ENCODE measurements at places on chromosomes 4 and X.

DNA sequence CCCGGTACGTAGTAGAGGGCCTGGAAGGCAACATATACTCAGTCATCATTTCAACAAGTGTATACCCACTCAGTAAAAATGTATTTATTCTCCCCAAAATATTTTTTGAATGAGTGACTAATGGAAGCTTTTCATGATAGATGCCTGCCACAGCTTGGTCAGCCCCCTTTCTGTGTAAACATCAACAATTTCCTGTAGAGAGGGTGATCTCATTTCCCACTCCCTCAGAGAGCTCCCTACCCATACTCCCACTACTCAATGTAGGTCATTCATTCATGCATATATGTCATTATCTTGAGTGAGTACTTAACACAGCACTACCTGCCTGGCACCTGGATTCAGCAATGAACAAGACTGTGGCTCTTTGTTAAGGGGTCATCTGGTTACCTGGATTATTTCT is 81.9 kb downstream of the STK32B start:
- DNase-seq, result no peak

DNA sequence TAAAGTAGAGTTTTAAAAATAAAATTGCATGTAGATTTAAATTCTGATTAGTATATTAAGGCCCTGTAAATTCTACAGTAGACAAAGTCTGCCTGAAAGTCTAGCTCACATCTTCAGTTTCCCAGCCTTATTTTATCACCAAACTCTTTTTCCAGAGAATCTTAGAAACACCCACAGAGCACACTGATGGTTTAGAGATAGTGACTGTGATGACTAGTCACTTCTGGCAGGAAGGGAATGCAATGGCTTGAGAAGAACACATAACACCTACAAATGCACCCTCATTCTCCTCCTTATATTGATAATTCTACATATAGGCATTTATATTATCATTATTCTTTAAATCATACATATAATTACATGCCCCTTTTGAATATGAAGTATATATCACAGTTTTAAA is 232.9 kb downstream of the ARAP2 start:
- DNase-seq, result no peak

GRCh38 chr4:3518941-3519340 is 13.3 kb downstream of the LRPAP1 start:
- no peak for DNase-seq

- no peak for DNase-seq
These were observed 8.1 kb upstream of the TBC1D1 start for GRCh38 chr4:37882665-37883296.

- no peak for DNase-seq
These were observed 71.5 kb downstream of the SLC16A2 start for GRCh38 chrX:74492720-74493201.

- no peak for DNase-seq
These were observed 3.0 kb upstream of the NDP start for GRCh38 chrX:43976205-43976604.
